ENCODE measurements at places on chromosomes 7 and 10. TPM values are rescaled to one million over a fixed set of nuclear protein-coding genes. Genes with fewer than 3 reads are reported as not detected.

Gene SAP25
- total RNA-seq: 2.6 TPM

- H3K4me3 ChIP-seq: no peak overlapping the region
- no peaks in the 10 kb centered on the region for H3K27me3 ChIP-seq
- DNase-seq: no peak
- H3K36me3 ChIP-seq: no peaks in the 10 kb centered on the region
Observed at GRCh38 chr10:76428551-76429367, 997.3 kb downstream of the LRMDA start.

GRCh38 chr7:3892157-3892556 is 591.1 kb downstream of the SDK1 start:
- no peak overlapping the region for H3K27ac ChIP-seq
- peaks cover 5% of the 10 kb centered on the region for H3K36me3 ChIP-seq
- H3K27me3 ChIP-seq: no peaks in the 10 kb centered on the region
- H3K4me3 ChIP-seq: no peak overlapping the region
- H3K4me1 ChIP-seq: peaks cover 6% of the 10 kb centered on the region

GRCh38 chr7:52154382-52154781 is 837.8 kb upstream of the COBL start:
- no peak for DNase-seq
- no peak overlapping the region for H3K4me3 ChIP-seq
- no peak overlapping the region for H3K27ac ChIP-seq
- peaks cover 1% of the 10 kb centered on the region for H3K27me3 ChIP-seq
- H3K4me1 ChIP-seq: no peaks in the 10 kb centered on the region

- H3K27me3 ChIP-seq: peaks cover 9% of the 10 kb centered on the region
- peak overlapping the region; percentile 36 for H3K27ac ChIP-seq
- peaks cover 9% of the 10 kb centered on the region for H3K36me3 ChIP-seq
- DNase-seq: no peak
- peaks cover 5% of the 10 kb centered on the region for H3K4me1 ChIP-seq
Observed at GRCh38 chr10:37975401-37975991, 951 bp downstream of the ZNF25 start.

Gene CPA2
- not detected for total RNA-seq

GRCh38 chr7:112790586-112791003 is 402 bp upstream of the TMEM168 start:
- no peak for DNase-seq
- H3K4me1 ChIP-seq: peaks cover 17% of the 10 kb centered on the region
- no peak overlapping the region for H3K27ac ChIP-seq
- H3K4me3 ChIP-seq: peak overlapping the region; percentile 94

DNA sequence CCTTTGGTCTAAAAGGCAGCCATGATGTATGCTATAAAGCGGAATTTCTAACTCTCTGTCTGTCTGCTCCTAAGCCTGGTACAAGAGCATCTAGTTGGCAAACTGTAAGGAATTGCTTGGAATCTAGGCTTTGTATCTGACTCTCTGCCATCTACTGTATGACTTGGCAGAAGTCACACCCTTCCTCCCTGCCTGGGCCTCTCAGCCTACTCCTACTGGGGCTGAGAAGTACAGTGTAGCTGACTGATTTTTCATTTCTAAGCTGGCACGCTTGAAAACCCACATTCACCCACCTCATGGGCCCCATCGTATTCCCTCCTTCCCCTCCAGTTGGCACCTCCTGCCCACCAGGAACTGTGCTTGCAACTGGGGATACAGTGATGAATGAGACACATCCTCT is 435.2 kb downstream of the PLXNA4 start:
- H3K4me3 ChIP-seq: no peak overlapping the region
- H3K36me3 ChIP-seq: no peaks in the 10 kb centered on the region
- H3K4me1 ChIP-seq: peaks cover 19% of the 10 kb centered on the region
- H3K27ac ChIP-seq: no peak overlapping the region
- no peak for DNase-seq

DNA sequence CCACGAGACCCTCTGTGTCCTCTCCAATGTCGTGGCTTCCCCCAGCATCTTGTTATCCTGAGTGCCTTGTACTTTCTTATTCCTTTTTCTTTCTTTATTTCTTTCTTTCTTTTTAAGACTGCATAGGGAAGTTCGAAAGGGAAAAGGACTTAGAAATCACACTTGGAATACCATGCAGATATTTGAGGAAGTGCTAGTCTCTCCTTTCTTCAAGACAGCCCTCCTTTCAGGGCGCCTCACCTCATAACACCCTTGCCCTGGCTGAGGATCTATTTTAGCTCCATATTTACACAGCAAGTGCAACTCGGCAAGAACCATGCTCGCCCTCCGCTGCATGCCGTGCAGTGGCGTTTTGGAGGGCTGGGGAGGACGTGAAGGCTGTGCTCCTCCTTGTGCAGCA is 232.3 kb upstream of the GLI3 start:
- no peak for DNase-seq
- no peak overlapping the region for H3K4me3 ChIP-seq
- no peaks in the 10 kb centered on the region for H3K4me1 ChIP-seq
- no peaks in the 10 kb centered on the region for H3K27me3 ChIP-seq

Gene NT5C2
- 88.2 TPM for total RNA-seq

DNA sequence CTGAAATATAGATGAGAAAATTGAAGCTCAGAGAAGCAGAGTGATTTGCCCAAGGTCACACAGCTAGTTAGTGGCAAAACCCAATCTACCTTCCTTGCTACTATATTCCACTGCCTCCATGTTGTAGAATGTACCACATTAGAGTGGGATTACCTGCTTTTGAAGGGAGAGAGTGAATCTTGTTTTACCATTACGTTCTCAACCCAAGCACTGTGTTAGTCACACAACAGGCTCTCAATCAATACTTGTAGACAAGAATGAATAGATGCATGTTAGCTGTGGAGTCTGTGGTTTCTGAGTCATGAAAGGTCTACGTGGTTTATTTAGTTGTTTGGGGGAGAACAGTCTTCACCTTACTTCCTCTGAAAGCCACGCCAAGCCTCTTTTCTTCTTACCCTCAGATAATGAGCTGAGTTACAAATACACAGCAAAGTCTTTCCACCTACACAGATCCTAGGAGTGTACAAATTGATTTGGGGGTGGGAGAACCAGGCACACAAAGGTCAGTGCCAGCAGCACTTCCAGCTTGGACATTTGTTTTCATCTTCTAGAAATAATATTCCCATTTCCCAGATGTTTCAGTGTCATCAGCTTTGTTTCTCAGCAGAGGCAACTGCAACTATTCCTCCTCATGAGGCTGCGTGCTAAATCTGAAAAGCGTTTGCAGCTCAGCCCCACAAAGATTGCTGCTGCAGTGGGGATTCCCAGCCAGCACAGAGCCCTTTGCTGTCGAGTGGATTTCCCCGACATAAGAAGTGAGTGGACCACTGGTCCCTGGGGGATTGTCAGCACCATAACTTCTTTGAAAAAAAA is 71.5 kb upstream of the ADO start:
- no peaks in the 10 kb centered on the region for H3K36me3 ChIP-seq
- H3K4me3 ChIP-seq: no peak overlapping the region
- no peak for DNase-seq
- peaks cover 13% of the 10 kb centered on the region for H3K4me1 ChIP-seq
- H3K27me3 ChIP-seq: peaks cover 3% of the 10 kb centered on the region

Gene AGAP5
- total RNA-seq: 8.0 TPM

GRCh38 chr10:92131275-92131820 is 159.5 kb downstream of the CPEB3 start:
- H3K27me3 ChIP-seq: peaks cover 2% of the 10 kb centered on the region
- H3K4me3 ChIP-seq: no peak overlapping the region
- H3K4me1 ChIP-seq: no peaks in the 10 kb centered on the region
- H3K27ac ChIP-seq: no peak overlapping the region
- DNase-seq: no peak

DNA sequence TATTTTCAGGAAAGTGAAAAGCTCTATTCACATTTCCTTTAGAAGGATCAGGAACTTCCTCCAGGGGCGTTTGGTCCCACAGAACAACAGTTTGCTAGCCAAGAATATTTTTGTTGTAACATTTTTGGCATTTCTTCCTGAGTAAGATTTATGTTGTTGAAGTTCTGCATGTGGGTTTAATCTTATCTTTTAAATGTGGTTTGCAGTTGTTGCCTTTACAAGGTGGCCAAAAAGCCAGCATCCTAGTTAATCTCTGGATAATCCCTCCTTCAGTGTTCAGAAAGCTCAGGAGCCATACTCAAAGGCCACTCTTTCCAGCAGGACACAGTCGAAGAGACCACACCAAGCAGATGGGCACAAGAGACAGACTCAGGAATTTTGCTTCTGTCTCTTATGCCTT is 30.0 kb downstream of the SLC26A4 start:
- peaks cover 44% of the 10 kb centered on the region for H3K4me1 ChIP-seq
- H3K27ac ChIP-seq: no peak overlapping the region
- H3K27me3 ChIP-seq: peaks cover 6% of the 10 kb centered on the region
- H3K36me3 ChIP-seq: no peaks in the 10 kb centered on the region
- no peak overlapping the region for H3K4me3 ChIP-seq

DNA sequence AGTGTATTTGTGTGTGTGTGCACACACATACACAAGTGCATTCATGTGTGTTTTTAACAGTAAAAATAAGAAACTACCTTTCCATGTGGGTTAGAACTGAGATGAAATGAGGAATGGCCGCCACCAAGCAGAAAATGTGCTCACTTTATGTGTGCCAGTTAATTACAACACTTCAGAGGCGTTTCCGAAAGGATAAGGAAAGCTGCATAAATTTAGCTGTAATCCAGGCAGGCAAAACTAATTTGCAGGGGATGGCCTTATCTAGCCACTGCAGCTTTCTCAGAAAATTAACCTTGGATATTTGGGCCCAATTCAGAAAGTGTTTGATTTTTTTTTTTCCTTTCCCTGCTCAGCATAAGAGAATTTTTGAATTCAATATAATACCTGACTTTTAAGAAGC is 328.8 kb upstream of the PHF14 start:
- peaks cover 3% of the 10 kb centered on the region for H3K4me1 ChIP-seq
- H3K4me3 ChIP-seq: no peak overlapping the region
- no peak overlapping the region for H3K27ac ChIP-seq
- DNase-seq: no peak
- no peaks in the 10 kb centered on the region for H3K36me3 ChIP-seq

Gene PROSER2
- total RNA-seq: 5.7 TPM

DNA sequence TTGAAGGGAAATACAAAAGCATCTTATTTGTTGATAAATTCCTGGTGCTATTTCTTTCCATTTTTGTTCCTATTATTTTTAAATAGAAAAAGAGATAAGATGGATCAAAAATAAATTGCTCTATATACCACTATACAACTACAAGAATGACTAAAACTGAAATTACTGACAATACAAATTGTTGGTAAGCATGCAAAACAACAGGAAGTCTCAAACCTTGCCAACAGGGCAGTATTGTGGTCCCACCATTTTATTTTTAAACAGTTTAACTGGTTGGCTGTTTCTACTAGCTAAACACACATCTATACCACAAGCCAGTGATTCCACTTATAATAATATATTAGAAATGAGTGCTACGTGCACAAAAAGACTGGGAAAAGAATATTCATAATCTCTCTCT is 213.0 kb downstream of the JAZF1 start:
- H3K36me3 ChIP-seq: no peaks in the 10 kb centered on the region
- no peak overlapping the region for H3K27ac ChIP-seq
- DNase-seq: no peak

DNA sequence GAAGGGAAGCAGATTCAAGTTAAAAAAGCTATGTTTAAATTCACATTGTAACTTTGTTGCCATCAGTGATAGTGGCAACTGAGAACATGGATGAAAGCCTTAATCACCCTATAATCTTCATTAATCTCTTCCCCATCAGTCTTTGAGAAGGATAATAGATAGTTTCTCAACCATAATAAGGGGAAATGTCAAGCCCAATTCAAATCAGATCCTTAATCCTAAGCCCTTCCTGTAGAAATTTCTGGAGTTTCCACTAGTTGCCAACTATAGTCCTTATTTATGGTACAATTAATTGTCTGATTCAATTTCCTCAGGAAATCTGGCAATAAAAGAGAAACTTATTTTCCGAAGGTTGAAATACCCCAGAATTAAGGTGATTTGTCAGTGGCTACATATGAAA is 431.8 kb downstream of the ZWINT start:
- no peak overlapping the region for H3K4me3 ChIP-seq
- no peak overlapping the region for H3K27ac ChIP-seq
- no peaks in the 10 kb centered on the region for H3K27me3 ChIP-seq
- no peaks in the 10 kb centered on the region for H3K36me3 ChIP-seq
- H3K4me1 ChIP-seq: no peaks in the 10 kb centered on the region

Gene PAPOLB
- 0.10 TPM for total RNA-seq

DNA sequence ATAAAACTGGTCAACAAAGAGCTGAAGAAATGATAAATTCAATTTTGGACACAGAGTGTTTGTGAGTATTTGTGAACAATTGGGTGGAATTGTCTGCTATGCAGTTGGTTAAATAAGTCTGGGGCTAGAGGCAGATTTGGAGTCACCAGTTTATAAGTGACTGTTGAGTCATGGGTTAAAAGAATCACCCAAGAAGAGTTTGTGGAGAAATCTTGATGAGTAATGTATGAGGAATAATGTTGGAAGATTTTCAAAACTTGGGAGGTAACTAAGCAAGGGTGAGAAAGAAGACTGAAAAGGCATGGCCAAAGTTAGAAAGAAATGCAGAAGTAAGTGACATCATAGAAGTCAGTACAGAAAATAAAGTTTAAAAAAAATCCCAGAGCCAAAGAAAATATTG is 750.7 kb downstream of the MAGI2 start:
- H3K4me3 ChIP-seq: no peak overlapping the region
- no peaks in the 10 kb centered on the region for H3K27me3 ChIP-seq
- H3K4me1 ChIP-seq: peaks cover 3% of the 10 kb centered on the region
- no peak overlapping the region for H3K27ac ChIP-seq
- DNase-seq: no peak

Gene PON1
- total RNA-seq: 1.5 TPM

- DNase-seq: no peak
- H3K36me3 ChIP-seq: no peaks in the 10 kb centered on the region
- H3K27me3 ChIP-seq: peaks cover 2% of the 10 kb centered on the region
- H3K4me1 ChIP-seq: peaks cover 3% of the 10 kb centered on the region
Observed at GRCh38 chr10:57785068-57785467, 482.6 kb downstream of the IPMK start.

GRCh38 chr10:113775686-113776294 is 24.3 kb downstream of the PLEKHS1 start:
- H3K4me3 ChIP-seq: no peak overlapping the region
- peaks cover 5% of the 10 kb centered on the region for H3K27me3 ChIP-seq
- DNase-seq: no peak
- H3K27ac ChIP-seq: no peak overlapping the region
- peaks cover 4% of the 10 kb centered on the region for H3K4me1 ChIP-seq

Data from endothelial cell (in vitro differentiated cells).